ENCODE measurements at places on chromosomes 4 and X. TPM values are rescaled to one million over a fixed set of nuclear protein-coding genes. Genes with fewer than 3 reads are reported as not detected.

The IL3RA gene
- total RNA-seq: 6.2 TPM

The C4orf36 gene
- total RNA-seq: 1.3 TPM

The DGAT2L6 gene
- 0.29 TPM for total RNA-seq

The NDUFC1 gene
- total RNA-seq: 59.6 TPM

The NHSL2 gene
- 9.3 TPM for total RNA-seq

The TMEM255A gene
- 0.88 TPM for total RNA-seq
